Activated CD4-positive, alpha-beta T cell treated with anti-CD3 and anti-CD28 coated beads, Interleukin-2, amount 50 U/mL, for 1 hour (primary cell): ENCODE measurements at places on chromosomes 3 and 15.

- no peak for DNase-seq
These were observed 68.3 kb upstream of the CHMP2B start for GRCh38 chr3:87158823-87159222.

GRCh38 chr3:42868841-42869240, 6.8 kb downstream of the CYP8B1 start:
- DNase-seq = no peak

GRCh38 chr3:59567661-59568060, 517.8 kb upstream of the CFAP20DC start:
- no peak for DNase-seq

- no peak for DNase-seq
These were observed 469 bp downstream of the MAP6D1 start for GRCh38 chr3:183824761-183825455.

GRCh38 chr15:92970656-92971055, 70.5 kb downstream of the CHD2 start:
- no peak for DNase-seq

DNA sequence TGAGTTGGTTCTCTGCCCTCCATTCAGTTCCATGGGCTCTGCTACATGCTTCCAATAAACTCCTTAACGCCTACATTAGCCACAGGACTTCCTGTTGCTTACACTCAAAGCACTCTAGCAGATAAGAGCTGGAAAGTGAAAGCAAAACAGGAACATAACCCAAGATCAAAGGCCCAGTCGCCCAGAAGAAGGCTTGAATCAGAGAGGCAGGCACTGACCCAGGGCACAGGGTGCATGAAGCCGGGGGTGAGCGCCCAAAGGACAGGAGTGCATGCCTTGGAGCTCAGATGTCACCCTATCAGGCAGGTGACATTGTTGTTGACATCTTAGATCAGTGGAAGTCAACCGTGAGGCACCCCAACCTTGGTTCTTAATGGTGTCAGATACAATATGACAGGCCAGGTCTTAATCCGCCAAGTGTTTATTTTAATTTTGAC, 235.1 kb downstream of the UACA start:
- peak; percentile 32 for DNase-seq

- DNase-seq = no peak
These were observed 10.5 kb downstream of the DPH6 start for GRCh38 chr15:35535365-35535916.

DNA sequence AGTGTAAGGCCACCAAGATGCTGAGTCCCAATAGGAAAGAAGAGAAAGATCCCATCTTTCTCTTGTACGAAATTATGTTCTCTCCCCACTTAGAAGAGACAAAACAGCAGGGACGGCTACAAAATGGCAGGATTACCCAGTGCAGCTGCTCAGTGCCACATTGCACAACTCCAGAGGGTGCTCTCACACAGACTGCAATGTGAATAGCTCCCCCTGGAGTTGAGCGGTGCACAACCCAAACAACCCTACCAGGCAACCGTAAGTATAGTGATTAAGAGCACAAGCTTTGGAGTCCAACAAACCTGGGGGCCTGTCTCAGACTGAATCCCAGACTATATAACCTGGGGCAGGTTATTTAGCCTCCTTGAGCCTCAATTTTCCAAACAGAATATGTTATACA, 3.1 kb upstream of the BHLHE40 start:
- DNase-seq = peak; percentile 16

- no peak for DNase-seq
These were observed 16.2 kb downstream of the MRAS start for GRCh38 chr3:138364356-138365252.

DNA sequence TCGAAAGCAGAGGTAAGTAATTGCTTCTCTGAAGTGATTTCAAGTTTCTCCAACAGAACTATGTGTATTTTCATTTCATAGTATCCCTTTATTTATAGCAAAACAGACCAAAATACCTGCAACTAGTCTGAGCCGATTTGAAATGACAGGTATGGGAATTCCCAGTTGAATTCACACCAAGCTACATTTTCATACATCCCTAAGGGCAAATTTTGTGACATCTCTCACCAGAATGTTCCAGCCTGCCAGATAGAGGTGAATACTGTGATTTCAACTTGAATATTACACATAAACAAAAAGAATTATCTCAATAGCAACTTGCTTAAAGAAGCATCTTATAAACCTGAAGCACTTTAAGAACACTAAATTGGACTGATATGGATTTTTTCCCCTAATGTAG, 235.7 kb downstream of the SLC9A9 start:
- no peak for DNase-seq

- no peak for DNase-seq
These were observed 235.4 kb downstream of the XXYLT1 start for GRCh38 chr3:195035345-195036202.

GRCh38 chr15:48279608-48280007, 51.6 kb upstream of the DUT start:
- DNase-seq = no peak

DNA sequence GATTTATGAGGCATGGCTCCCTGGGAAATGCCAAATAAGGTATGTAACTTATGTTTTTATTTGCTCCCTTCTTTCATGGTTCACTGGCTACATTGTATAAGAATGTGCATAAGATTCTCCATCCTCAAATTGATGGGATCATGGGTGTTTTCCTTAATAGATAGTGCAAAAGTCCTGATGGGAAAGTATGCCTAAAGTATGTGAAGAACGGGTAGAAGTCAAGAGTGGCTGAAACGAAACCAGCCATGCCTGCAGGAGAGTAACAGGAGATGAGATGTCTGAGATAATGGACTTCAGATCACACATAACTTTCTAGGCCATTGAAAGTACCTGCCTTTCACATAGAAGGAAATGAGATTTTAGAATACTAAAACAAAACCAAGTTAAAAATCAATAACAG, 56.5 kb downstream of the ZBBX start:
- no peak for DNase-seq

GRCh38 chr15:70342141-70342540, 244.4 kb upstream of the TLE3 start:
- no peak for DNase-seq

DNA sequence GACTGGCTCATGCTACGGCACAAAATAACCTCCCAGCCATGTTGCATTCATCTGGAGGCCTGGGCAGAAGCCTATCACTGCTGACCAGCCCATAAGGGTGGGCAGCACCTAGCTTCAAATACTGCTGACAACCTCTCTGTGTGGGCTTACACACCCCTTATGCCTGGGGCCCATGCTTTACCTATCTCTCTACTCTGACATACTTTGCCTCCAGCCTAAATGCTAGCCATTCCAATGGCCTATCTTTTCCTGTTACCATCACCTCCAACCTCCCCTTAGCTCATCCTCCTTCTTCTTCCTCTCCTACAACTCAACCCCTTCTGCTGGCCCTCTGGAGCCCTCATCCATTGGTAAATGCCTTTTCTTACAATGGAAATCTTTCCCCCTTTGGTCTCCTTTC, 41.0 kb upstream of the PPP2R3A start:
- DNase-seq = no peak

GRCh38 chr3:1394188-1394587, 301.4 kb downstream of the CNTN6 start:
- no peak for DNase-seq

- no peak for DNase-seq
These were observed 22.2 kb upstream of the SOX2 start for GRCh38 chr3:181689546-181689945.

DNA sequence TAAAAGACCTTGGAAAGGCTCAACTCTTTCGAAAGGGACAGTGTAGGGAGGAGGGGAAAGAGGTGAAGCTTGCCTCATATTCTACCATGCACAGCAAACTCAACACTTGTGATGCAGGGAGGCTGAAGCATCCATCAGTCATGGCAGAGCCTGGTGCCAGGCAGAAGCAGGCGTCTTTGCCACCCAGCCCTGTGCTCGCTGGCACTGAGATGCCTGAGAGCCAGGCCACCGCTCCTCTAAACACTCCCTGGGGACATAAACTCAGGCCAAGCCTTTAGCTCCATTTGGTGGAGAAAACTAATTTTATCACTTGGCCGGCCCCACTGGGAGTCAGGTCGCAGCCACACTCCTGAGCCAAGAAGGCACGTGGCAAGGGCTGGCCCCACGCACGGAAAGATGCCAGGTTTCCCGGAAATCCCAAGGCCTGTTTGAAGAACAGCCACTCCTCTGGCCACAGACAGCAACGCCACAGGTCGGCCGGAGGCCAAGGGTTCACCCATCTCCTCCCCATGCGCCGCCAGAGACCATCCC, 30.7 kb downstream of the XXYLT1 start:
- no peak for DNase-seq

DNA sequence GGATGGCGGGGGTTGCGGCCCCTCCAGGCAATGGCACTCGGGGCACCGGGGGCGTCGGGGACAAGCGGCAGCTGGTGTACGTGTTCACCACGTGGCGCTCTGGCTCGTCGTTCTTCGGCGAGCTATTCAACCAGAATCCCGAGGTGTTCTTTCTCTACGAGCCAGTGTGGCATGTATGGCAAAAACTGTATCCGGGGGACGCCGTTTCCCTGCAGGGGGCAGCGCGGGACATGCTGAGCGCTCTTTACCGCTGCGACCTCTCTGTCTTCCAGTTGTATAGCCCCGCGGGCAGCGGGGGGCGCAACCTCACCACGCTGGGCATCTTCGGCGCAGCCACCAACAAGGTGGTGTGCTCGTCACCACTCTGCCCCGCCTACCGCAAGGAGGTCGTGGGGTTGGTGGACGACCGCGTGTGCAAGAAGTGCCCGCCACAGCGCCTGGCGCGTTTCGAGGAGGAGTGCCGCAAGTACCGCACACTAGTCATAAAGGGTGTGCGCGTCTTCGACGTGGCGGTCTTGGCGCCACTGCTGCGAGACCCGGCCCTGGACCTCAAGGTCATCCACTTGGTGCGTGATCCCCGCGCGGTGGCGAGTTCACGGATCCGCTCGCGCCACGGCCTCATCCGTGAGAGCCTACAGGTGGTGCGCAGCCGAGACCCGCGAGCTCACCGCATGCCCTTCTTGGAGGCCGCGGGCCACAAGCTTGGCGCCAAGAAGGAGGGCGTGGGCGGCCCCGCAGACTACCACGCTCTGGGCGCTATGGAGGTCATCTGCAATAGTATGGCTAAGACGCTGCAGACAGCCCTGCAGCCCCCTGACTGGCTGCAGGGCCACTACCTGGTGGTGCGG, 1.9 kb downstream of the CHST2 start:
- DNase-seq = peak; percentile 68

GRCh38 chr3:128515967-128516366, 23.0 kb upstream of the GATA2 start:
- no peak for DNase-seq

DNA sequence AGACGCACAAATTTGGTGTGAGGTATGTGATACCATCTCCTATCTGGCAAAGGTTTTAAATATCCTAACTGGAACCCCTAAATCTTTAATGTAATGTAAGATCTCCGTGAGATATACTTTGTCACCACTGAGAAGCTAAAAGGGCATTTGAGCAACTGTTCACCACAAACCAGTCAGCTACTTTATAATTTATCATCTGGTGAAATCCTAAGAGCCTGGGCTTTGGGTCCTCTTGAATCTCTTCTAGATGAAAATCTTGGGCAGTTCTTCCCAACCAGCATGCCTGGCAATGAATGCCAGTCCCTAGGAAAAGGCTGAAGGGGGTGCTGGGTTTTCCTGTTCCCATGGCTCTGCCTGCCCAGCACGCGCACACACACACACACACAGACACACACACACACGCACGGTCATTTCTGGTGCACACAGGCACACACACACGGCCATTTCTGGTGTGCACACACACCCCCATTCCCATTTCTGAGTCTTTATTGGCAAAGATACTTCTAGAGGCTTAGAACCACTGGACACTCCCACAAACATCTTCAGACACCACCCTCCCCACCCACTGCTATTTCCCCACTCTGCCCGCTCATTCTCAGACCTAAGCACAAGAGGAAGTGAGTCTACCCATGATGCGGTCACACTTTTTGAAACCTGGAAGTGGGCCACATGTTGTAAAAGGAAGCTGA, 72.6 kb downstream of the MYO1E start:
- peak; percentile 51 for DNase-seq

DNA sequence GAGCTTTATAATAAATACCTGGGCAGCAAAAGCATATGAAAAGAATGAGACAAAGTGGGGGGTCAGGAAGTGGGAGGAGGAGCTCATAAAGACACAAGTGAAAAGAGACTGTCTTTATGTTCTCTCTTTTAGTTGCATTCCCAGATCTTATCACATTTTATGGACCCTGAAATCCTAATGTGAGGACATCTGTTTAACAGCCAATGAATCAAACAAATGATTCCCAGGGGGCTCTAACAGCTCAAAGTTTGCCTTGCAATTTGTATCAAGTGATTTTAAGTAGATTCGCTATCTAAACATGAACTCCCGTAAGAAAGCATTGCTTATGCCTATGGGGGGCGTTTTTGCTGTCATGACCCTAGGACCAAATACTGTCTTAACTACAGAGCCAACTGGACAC, 332.3 kb upstream of the CNTN4 start:
- no peak for DNase-seq

GRCh38 chr15:42048080-42048820, 27.4 kb upstream of the PLA2G4E start:
- no peak for DNase-seq
